ENCODE measurements at places on chromosomes 7 and 10. TPM values are rescaled to one million over a fixed set of nuclear protein-coding genes. Genes with fewer than 3 reads are reported as not detected.

CCL26 gene
- total RNA-seq: not detected

LOXL4 gene
- 82.6 TPM for total RNA-seq

PNLIPRP1 gene
- not detected for total RNA-seq

DDC gene
- total RNA-seq: not detected

STEAP4 gene
- total RNA-seq: 6.5 TPM
